LoVo (cell line): ENCODE measurements at places on chromosomes 4 and X.

GRCh38 chr4:140249351-140249750 is 95.4 kb upstream of the MAML3 start:
- DNase-seq = no peak

GRCh38 chr4:4182835-4183568 is 43.7 kb downstream of the OTOP1 start:
- DNase-seq = no peak

GRCh38 chrX:48998391-48998790 is 3.7 kb downstream of the GRIPAP1 start:
- DNase-seq = no peak

DNA sequence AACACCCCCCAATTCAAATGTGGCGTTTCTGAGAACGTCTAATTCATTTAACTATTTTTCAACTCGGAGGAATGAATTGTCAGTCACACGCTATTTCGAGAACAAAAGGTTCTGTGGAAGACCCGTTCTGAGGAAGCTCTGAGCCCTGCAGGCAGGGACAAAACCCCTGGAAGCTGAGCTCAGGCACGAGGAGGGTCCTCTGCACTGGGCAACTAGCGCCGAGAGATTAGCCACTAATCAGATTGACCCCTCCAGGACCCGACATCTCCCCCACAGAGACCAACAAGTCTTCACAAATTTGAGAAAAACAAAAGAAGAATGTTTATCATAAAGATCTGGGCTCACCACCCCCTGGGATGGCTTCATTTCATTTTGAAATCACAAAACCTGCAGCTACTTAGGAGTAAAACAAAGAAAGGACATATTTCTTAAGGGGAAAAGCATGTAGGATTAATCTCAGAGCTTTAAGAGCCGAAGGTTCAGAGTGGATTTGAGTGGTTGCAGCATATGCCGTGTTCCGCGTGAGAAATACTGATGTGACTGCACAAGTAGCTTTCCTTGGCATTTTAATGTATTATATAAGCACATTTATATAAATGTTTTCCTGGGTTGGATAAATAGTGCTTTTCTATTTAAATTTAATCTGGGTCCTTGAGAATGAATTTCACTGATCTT is 41.8 kb downstream of the ADRA2C start:
- no peak for DNase-seq

- no peak for DNase-seq
Measured at GRCh38 chr4:126526335-126526734, 1106.4 kb upstream of the INTU start.

DNA sequence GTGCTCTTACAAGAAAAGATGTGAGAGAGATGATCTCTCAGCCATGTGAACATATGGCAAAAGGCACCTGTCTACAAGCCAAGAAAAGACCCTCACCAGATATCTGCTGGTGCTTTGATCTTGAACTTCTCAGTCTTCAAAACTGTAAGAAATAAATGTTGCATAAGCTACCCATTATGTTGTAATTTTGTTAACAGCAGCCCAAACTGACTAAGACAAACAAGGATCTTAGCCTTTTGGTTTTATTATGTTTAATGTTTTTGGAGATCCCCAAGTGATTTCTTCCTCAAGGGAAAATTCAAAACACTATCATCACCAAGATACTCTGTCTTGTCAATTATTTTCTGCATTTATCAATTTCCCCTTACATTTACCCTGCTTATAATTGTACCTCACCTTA is 21.8 kb upstream of the CCNI start:
- DNase-seq = no peak

- DNase-seq = no peak
Measured at GRCh38 chrX:68983004-68983857, 154.4 kb downstream of the EFNB1 start.

DNA sequence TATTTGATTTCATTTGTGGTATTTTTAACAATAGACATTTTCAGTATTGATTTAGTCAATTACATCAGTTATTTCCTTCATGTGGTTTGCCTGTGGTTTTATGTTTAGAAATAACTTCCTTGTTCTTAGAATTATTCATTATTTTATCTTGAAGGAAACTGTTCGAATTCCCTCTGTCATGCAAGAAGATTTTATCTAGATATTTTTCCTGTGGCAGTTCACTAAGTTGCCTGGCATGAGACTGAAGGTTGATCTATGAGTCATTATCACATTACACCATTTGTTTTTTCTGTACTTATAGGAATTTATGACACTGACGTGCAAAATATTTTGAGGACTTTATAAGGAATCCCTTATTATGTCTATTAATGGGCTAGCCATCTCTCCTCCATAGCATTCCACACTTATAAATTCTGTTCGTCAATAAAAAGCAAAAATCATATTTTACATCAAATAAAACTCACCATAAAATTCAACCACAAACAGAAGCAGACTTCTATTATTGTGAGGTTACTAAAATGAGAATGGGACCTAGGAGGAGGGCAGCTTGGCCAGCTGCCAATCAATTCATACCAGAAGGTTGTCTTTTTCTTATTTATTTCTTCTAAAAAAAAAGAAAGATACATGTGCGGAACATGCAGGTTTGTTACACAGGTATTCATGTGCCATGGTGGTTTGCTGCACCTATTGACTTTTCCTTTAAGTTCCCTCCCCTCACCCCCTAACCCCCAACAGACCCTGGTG is 179.0 kb downstream of the KCNIP4 start:
- DNase-seq = peak; percentile 47

DNA sequence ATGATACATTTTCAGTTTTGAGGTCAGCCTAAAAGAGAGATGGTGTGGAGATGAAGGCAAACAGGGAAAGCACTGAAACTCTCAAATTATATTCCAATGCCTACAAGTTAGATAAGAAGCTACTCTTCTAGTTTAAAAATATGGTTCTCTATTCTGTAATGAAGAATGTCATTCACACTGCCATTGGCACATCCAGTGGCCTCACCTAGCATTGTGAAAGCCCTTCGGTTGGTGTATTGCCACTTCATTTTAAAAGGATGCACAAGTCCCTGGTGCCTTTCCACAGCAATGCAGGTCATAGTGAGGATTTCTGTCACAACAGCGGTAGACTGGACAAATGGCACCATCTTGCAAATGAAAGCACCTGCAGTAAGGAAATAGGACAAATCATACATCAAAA is 40.6 kb downstream of the QRFPR start:
- DNase-seq = no peak

GRCh38 chr4:114383721-114384120 is 214.9 kb upstream of the UGT8 start:
- no peak for DNase-seq

DNA sequence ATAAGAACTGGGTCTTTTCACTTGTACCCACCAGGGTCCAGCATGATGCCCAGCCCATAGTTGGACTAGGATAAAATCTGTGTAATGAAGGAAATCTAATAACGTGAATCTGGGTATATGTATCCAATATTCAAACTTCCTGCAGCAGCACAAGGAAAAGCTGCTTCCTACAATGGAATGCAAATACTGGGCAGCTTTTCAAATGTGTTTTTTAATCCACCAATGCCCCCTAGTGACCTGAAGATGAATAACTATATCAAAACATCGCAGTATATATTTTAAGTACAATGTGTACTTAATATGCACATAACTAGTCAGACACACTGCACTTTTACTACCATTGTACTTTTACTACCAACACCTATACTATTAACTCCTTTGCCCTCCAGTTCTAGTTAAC is 5.3 kb downstream of the APOO start:
- DNase-seq = peak; percentile 52

DNA sequence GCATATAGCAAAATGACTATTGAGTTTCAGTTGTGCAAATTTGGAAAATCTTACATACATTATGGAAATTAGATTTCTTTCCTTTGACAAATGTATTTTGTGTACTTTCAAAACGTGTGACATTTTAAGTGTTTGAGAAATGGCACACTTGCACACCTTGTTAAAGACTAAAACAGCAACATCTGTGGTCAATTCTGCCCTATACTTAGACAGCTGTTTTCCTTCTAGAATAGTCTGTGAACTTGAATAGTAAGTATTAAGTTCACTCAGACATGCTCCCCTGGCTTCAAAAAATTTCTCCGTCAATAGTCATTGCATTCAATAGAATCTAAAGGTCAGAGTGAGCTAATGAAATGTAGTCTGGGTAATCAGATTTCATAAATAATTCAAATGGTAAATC is 21.7 kb upstream of the TBC1D9 start:
- no peak for DNase-seq

GRCh38 chr4:80077639-80078038 is 4.6 kb upstream of the ANTXR2 start:
- DNase-seq = no peak

- no peak for DNase-seq
Measured at GRCh38 chr4:159075531-159075932, 27.3 kb upstream of the RAPGEF2 start.

DNA sequence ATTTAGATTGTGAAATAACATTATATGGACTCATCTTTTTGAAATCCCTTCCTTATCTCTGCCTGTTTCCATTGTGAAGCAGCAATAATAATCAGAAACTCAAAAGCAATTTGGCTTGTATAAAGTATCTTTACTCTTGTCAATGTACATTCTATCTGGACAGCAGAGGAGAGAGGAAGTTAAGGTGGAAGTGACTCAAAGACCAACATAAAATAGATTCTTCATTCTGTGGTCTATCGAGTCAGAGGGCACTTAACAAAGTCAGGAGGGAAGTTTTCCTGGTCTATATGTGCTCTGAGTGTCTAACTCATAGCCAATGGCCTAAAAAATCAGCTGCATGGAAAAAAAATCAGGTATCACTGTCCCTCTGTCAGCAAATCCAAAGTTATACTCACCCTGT is 155.5 kb downstream of the EMCN start:
- DNase-seq = no peak

DNA sequence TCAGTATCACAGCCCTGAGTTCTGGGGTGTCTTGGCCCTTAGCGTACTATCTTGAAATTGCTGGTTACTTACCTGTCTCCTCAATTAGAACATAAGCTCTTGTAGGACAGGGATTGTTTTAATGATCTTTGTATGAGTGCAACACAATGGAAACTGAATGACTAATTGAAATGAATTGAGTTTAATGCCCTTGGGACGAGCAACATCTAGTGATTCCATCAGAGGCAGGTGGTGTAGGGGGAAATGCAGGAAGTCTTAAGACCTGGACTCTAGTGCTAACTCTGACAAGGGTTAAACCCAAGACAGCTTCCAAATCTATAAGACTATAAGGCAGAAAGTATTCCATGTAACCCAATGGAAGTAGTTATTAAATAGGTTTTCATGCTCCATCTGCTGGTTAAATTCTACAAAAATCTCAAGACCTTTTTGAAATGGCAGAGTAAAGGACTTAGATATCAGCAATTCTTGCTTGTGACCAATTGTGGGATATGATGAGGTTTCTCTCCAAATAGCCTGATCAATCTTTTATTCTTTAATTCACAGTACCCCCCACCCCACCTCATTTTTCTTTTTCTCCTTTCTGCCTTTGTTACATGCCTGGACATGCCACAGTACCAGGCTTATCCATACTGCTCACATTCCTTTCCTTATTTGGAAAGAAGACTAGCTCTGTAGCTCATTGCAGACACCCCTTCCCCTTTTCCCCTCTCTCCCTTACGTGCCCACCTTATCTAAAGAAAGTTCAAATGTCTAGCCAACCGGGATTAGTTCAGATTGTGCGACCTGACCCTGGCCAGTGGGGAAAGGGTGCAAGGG is 340.8 kb downstream of the PAPSS1 start:
- no peak for DNase-seq

DNA sequence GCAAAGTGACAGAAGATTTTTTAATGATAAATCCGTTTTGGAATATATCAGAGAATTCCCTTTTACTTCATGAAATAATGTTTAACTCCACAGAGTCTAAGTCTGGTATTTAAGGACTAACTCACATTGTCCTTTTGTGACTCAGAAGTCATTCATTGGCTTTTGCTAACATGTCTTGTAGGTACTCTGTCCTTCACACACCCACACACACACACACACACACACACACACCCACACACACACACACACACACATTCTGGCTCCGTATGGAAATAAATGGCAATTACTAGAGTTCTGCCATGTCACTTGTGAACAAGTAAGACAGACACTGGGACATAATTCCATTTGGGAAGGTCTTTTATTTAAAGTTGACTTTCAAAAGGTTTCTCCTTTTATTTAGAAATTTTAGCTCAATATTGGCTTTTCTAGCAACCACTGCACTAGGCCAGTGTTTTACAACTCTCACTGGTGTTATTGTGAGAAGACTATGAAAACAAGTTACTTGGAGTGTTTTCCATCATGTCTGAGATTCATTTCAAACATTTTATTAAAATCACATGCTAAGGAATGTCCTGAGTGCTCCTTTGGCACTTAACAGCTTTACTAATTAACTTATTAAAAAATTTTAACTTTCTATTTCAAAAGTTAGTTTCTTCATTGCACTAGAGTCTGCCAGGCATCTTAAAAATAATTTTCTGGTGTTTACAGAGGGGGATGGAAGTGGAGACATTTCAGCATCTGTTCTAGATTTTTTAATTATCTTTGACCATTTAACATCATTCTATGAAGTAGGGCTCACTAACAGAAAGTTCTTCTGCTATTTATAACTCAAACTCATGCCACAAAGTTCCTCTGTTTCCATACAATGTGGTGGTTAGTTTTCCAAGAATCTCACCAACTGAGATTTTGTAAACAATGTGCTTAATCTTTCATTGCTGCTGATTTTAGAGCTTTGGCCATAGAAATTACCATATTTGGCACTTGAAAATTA is 240.3 kb upstream of the GPC4 start:
- DNase-seq = no peak

- DNase-seq = no peak
Measured at GRCh38 chr4:52095374-52095773, 44.3 kb downstream of the SPATA18 start.

GRCh38 chr4:71692963-71693362 is 90.9 kb downstream of the GC start:
- no peak for DNase-seq

- peak; percentile 18 for DNase-seq
Measured at GRCh38 chr4:143251779-143252178, 67.1 kb downstream of the USP38 start.

GRCh38 chr4:148025981-148026380 is 294.1 kb downstream of the ARHGAP10 start:
- DNase-seq = no peak

GRCh38 chr4:7217474-7218321 is 25.4 kb downstream of the SORCS2 start:
- no peak for DNase-seq

- peak; percentile 56 for DNase-seq
Measured at GRCh38 chrX:123830309-123830708, 29.5 kb upstream of the XIAP start.

DNA sequence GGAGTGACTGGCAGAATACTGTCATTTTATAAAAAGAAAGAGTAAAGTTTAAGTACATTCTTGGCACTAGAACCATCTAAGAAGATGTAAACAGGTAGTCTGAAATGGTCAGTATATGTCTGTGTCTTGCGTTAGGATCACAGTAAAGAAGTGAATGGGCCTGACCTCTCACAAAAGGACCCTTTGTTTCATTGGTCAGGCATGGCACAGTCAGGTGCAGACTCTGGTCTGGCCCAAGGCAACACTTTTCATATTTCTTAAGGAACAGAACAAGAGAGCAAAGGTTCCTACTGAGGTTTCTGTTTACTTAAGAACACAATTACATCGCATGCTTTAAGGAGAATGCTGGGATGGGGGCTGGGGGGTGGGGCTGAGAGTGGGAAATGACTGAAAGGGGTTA is 48.1 kb downstream of the RPGR start:
- DNase-seq = no peak
